Glutamatergic neuron (in vitro differentiated cells): ENCODE measurements at places on chromosomes 13 and 19.

DNA sequence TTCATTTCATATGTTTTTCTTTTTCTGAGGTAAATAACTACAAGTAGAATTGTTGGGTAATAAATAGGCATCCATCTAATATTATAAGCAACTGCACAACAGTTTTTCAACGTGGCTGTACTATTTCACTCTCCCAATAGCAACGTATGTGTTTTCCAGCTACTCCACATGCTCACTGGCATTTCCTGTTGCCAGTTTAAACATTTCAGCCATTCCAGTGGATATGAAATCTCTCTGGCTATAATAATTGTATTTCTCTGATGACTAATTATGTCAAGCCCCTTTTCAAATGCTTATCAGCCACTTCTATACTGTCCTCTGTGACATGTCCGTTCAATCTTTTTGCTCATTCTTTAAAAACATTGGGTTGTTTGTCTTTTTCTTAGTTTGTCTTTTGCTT lies 26.8 kb upstream of the ALOX5AP start:
- DNase-seq = no peak

DNA sequence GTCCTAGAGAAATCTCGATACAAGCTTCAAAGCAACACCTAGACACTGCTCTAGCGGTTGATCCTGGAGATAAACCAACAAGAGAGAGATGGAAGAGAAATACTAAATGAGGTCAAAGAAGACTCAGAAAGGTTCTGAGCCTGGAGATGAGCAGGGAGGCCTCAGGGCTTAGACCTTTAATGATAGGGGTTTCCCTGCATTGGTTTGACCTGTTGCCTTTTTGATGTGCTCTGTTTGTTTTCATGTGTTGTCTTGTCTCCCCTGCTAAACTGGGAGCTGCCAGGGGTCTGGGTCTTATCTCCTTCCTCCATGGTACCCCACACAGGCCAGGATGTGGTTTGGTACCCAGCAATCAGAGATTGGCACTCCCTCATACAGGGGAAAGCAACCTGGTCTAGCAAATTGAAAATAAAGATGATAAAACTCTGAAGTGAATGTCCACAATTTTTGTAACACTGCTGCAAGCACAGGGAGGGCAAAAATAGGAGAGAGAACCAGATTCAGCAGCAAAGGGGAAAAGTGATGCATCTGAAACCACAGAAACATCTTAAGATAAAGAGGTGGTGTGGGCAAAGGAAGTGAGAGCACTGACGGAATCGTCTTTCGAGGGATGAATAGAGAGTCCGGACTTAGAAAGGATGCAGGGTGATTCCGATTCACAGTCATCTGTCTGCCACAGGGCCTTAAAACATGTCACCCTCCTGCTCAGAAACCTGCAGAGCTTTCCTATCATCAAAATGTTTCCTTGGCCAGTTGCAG lies 3.5 kb downstream of the FFAR2 start:
- no peak for DNase-seq

DNA sequence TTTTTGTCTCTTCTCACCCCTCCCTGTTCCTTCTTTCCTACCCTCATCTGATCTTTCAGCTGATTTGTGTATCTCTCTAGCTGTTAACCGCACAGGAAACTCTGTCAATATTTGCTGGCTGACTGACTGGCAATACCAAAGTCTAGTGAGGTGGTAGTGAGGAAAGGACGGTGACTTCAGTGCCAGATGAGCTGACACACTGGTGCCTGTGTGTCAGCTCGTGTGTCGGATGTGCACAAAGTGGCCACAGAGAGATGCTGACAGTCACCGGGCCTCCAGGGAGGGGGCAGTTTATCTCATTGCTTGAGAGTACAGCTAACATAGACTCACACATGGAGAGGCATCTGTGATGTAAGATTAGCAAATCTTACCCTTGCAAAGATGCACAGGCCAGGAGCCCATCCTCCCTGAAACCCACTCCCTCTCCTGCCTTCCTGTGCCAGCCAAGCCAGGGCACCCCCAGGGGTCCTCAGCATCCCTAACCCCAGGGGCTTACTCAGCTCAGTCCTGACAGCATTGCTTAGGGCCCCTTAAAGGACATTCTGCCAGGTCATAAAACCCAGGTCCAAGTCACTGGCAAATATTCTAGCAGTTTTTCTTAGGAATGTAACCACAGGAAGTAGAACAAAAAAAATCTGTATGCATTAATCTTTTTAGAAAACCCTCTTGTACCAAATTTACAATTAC lies 80.2 kb downstream of the SHISA2 start:
- DNase-seq = peak; percentile 56

- no peak for DNase-seq
These were observed 51.0 kb upstream of the MAB21L1 start for GRCh38 chr13:35527451-35527850.

DNA sequence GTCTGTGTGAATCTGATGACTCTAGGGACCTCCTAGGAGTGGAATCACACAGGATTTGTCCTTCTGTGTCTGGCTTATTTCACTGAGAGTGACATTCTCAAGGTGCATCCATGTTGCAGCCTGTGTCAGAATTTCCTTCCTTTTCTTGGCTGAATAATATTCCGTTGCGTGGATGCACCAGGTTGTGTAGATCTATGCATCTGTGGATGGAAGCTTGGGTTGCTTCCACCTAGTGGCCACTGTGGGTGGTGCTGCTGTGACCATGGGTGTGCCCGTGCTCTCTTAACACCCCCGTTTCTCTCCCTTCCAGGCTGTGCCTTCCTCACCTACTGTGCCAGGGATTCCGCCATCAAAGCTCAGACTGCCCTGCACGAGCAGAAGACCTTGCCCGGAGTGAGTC lies 26.2 kb downstream of the CELF5 start:
- DNase-seq = peak; percentile 37

DNA sequence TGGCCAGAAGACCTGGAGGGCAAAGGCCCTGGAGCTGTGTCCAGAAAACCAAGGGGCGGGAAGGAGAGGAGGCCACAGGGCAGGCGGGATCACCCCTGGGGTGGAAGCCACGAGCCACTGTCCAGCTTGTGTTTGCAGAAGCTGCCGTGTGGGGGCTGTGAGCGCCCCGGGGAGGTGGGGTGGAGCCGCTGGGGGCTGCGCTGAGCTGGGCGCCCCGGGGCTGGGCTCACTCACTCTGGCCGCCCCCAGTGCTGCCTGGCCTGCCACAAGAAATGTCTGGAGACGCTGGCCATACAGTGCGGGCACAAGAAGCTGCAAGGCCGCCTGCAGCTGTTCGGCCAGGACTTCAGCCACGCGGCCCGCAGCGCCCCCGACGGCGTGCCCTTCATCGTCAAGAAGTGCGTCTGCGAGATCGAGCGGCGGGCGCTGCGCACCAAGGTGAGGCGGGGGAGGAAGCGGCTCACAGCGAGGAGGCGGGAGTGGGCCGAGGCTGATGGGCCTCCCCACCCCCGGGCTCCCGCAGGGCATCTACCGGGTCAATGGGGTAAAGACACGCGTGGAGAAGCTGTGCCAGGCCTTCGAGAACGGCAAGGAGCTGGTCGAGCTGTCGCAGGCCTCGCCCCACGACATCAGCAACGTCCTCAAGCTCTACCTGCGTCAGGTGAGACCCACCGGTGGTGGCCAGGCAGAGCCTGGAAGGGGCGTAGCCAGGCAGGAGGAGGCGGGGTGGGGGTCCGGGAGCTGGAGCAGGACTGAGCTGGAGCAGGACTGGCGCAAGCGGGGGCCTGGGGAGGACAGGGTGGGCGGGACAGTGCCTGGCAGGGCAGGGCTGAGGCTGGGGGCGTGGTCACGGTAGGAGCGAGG lies 13.6 kb downstream of the POLR2E start:
- no peak for DNase-seq

DNA sequence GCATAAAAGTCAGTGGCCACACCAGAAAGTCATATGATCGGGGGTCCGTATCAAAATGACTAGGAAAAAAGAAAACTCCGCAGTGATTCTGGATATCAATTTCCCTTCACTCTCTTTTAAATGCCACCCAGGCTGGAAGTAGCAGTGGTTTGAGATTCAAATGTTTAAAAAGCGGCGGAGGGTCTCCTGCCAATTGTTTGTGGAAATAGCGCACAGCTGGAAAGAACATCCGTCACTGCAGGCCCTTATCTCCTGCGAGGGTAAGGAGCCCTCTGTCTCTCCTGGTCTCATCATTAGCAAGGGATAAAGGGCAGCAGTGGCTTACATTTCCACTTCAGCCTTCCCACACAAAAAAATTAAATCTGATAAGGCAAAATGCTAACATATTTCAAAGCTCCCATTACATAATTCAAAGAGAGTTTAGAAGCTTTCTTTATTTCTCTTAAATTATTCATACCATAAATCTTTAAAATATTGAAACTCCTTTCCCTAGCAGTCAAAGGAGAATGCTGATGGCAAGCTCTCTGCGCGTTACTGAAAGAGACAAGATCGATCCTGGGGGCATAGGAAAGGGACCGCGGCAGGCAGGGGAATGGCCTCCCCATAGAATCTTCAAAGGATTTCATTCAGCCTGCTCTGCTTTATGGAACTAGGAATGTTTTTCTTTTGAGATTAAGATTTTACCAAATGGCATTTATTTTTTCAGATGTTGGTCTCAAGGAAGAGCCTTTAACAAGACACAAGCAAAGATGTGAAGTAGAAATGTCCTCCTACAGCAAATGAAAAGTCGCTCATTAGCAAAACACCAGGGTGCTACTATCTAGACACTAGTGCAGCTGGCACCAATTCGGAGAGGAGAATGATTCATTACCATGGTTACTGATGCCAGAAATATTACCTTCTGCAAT lies 35.0 kb downstream of the AMER2 start:
- DNase-seq = no peak

DNA sequence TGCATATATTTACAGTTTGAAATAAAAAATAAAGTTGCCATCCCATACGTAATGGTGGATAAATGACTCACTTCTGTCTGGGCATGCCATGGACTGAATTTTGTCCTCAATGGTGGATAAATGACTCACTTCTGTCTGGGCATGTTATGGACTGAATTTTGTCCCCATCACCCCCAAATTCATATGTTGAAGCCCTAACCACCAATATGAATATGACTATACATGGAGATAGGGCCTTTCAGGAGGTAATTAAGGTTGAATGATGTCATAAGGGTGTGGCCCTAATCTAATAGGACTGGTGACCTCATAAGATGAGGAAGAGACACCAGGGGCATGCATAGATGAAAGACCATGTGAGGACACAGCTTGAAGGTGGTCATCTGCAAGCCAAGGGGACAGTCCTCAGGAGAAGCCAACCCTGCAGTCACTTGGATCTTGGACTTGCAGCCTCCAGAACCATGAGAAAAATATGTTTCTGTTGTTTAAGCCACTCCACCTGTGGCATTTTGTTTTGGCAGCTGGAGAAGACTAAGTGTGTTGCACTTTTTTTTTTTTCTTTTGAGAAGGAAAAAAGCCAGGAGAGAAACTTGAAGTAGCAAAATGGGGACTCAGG lies 41.8 kb downstream of the RFC3 start:
- DNase-seq = no peak

DNA sequence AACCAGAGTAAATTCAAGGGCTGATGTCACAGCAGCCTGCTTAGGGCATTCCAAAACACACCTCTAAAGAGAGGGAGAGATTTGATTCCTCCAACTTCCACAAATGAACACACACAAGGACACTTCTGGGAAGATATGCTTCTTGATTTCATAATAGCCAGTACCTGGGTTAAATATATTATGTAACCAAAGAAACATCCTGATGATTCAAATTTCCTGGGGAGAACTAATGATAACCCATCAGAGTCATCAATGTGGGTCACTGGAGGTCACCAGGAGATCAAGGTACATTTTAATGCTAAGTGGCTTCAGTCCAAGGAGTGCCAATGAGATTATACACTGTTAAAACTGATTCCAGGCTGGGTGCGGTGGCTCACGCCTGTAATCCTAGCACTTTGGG lies 54.0 kb upstream of the DOCK9 start:
- DNase-seq = no peak

DNA sequence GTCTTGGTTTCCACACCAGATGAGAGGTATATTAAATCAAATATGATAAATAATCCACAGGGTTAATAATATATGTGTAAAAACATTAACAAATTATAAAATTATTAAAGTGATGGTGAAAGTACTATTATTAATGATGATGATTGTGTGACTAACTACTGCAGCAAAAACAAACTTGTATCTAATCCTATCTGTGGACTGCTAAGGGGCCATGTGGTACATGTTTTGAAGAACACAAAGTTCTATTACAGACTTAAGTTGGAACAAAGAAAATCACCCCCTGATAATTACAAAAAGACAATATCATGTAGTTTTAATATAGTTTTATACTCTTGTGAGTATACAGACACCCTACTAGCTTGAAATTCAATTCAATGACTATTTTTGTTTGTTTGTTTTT lies 504.2 kb upstream of the NBEA start:
- no peak for DNase-seq

- DNase-seq = no peak
These were observed 14.4 kb downstream of the CCDC124 start for GRCh38 chr19:17946965-17947784.

GRCh38 chr13:76879203-76879882 lies 6.9 kb downstream of the KCTD12 start:
- DNase-seq = no peak

DNA sequence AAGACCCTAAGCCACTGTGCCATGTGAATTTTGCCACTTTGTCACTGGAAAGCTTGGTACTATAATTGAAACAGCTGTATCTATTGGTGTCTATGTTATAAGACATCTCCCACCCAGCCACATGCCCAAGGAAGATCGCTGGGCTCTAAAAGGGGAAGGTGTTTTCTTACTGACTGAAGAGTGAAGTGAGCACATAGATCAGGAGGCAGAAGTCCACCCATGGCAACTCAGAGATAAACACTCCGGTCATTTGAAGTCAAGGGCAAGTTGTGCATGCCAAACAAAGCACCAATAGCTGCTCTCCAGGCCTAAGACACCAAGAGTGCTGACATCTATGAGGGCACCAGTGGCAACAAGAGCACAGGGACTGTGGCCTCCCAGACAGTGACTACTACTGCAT lies 153.8 kb downstream of the KCTD12 start:
- DNase-seq = no peak

DNA sequence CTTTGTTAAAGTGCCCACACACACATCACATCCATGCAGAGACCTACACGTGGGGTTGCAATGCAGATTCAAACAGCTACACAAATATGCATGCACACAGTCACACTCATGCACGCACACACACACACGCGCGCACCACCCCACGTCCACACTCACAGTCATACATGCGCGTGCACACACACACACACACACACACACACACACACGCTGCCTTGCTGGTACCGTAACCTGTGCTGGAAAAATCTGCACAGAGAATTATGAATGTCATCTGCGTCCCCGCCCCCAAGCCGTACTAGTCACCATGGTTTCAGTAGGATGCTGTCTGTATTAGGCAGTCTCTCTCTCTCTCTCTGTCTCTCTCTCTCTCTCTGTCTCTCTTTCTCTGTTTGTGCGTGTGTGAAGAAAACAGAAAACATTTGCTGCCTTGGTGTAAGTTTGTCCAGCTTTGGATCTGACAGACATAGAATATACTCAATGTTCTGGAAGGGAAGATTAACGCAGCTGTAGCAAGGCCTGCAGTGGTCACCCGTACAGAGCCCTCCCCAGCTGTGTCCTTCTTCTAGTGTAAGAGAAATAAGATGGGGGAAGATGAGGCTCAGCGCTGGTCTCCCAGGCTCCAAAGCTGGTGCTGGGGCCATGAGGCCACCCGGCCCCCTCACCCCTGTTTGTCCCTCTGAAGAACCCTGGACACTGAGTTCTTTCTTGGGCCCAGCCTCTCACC lies 26.4 kb upstream of the DPP9 start:
- peak; percentile 33 for DNase-seq

- DNase-seq = no peak
These were observed 122.9 kb upstream of the SPRY2 start for GRCh38 chr13:80463673-80464352.

- no peak for DNase-seq
These were observed 3.1 kb downstream of the XRCC1 start for GRCh38 chr19:43572171-43572588.

GRCh38 chr19:19296953-19297689 lies 23.2 kb downstream of the SUGP1 start:
- no peak for DNase-seq

- DNase-seq = no peak
These were observed 113.5 kb downstream of the COL4A2 start for GRCh38 chr13:110420626-110421025.
